Midbrain (tissue), 1 donor: ENCODE measurements at places on chromosomes 4 and X.
A peak's percentile ranks its signal among the peaks of the same experiment; 100 is the strongest.

DNA sequence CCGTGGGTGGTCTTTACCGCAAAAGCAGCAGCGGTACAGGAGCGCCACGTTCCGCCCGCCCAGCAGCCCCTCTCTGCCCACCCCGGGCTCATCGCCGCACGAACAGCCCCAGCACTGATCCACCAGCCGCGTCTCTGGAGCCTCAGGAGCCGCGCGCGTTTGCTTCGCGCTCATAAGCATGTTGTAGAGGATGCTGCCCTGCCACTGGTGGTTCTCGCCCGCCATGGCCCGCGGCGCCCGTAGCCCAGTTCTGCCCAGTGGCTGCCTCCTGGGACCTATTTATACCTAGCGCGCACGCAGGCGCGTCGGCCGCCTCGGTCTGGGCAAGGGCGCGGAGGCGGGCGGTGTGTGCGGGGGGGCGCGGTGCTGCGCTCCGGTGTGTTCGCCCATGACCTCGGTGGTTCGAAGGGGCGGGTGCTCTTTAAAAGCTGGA lies at the start of gene NR0B1:
Gene NR0B1, minus strand, starts transcription at position 252 of the 433 bp plus-strand sequence. Its CDS starts 27 bp downstream, at position 225.
- DNase-seq = no peak

DNA sequence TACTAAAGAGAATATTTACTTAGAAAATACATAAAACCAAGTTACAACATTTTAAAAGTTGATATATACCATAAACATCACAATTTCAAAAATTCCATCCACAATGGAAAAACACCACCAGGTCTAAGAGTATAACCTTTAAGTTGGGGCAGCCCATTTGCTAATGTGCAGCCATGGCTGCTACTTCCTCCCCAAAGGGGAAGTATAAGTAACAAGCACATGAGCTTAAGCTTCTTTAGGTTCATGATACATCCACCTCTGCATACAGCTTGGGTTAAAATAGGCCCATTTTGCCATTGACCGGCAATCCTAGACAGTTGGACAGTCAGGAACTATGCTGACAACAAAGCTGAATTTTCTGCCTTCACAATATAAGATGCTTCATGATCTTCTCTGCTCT lies 16.6 kb upstream of the GASK1B start:
- DNase-seq = no peak

DNA sequence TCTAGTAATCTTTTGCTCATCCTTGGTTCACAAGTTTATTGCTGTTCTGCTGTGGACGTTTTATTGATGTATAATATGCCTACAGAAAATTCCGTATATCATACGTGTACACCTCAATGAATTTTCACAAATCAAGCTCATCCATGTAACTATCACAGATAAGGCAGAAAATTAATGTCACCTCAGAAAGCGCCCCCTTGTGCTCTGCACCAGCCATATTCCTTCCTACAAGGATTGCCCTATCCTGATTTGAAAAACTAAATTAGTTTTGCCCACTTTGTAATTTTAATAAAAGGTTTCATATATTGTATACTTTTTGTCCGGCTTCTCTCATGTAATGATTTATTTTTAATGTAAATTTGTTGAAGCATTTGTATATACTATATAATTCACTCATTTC lies 390.8 kb downstream of the ADGRL3 start:
- DNase-seq = no peak

GRCh38 chrX:1546691-1547251 lies 9.8 kb upstream of the P2RY8 start:
- no peak for DNase-seq

GRCh38 chrX:137171626-137172025 lies 137.8 kb upstream of the GPR101 start:
- no peak for DNase-seq

DNA sequence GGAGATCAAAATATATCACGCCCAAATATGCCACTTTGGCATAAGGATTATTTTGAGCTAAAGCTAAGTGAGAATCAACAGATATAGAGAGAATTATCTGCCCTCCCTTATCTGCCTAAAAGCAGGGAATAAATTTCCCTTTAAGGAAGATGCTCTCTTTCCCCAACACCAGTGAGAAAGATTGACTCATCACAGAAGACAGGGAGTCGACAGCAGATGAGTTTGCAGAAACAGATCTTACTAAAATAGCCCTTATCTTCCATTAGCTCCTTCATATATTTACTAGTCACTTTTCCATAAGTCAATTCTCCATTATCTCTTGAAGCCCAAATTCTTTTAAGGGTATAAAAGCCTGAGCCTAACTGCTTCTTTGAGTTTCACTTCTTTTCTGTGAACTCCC lies 156.6 kb downstream of the CAMK2D start:
- DNase-seq = no peak

- DNase-seq = no peak
These were observed 174.9 kb downstream of the QDPR start for GRCh38 chr4:17336986-17337385.

- DNase-seq = no peak
These were observed 84.3 kb upstream of the GPR101 start for GRCh38 chrX:137118136-137118535.

DNA sequence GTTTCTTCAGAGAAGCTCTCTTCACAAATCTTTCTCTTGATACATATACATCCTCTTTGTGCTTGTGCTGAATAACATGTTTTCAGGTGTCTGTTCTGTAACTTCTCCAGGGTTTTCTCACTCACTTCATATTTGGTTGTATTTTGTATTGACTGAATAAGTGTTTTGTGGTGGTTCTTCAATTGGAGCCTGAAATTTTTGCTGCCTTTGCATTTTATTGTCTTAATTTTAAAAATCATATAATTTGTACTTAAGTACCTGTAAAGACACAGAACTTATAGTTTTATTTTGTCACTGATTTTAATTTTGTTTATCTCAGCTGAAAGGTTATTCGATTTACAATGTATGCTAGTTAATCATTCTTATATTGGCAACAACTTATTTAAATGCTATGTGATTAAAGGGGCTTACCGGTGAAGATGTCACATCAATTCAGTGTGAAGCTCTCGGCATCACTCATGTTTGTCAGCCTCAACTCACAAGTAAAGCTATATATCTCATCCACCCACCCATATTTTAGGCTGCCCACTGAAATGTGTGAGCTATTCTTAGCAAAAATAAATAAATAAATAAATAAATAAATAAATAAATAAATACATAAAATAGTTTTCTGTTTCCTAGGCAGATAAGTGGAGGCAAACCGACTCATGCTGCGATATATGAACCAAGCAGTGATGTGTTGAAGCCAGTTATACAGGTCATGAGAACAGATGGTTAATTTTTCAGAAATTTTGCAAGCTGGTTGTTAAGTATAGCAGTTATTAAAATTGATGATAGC lies 76.4 kb upstream of the FSTL5 start:
- no peak for DNase-seq

DNA sequence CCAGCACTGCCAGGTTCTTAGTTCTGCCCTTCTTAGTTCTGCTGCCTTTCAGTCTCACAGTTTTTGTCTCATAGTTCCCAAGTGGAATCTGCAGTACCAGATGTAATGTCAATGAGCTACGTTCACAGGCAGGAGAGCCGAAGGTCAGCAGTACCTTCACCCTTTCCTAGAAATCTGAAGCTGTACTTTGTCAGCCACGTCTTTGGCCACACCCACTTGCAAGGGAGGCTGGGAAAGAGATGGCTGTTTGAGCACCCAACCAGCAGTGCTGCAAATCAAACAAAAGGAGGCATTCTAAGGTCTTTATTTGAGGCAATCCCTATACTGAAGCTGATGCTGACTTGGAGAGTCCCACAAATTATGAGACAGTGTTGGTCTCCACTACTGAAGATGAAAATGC lies 199.1 kb upstream of the NPY2R start:
- DNase-seq = no peak

DNA sequence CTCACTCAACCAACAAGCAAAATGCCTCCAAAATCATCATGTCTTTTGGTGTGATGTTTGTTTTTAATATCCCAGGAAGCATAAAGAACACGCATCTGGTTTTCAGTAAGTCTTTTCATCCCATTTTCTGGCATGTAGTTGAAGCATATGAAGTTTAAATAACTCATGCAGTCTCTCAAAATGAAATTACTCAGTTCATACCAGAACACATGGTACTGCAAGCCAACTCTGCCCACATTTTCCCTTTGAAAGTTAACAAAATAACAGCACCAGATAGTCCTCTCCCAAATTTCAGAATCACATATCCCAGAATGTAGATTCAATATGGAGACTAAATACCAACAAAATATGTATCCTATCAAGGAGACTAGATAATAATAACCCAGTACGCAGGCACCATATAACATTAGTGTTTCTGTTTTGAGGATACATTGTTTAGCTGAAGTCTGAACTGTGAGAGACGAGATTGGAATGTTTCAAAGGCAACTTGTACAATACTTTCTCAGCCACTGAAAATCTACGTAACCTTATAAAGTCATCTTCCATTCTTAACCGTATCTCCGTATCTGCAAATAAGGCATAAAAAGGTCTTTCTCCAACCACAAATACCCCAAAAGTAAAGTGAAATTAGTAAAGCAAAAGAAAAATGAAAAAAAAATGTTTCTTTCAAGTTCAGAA lies 23.1 kb downstream of the CORIN start:
- DNase-seq = no peak

DNA sequence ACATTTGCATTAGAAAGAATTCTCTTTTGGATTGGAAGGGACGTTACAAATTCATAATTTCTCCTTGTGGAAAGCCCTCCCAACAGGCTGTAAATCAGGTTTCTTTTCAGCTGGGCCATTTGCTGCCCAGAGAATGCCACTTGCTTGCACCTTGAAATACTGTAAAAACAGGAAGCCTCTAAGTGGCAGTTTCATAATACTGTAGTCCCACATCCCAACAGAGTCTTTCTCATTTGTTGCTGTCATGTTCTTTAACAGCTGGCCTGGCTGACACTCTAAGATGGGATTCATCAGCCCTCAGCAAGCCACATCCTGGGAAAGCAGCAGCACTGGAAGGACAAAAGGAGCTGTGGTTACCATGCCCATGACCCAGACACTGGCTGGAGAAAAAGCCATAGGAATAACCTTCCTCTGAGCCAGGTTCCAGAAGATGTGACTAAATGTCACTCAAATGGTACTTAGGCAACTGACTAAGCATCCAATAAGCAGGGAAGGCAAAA lies 221.9 kb upstream of the MBNL3 start:
- no peak for DNase-seq

DNA sequence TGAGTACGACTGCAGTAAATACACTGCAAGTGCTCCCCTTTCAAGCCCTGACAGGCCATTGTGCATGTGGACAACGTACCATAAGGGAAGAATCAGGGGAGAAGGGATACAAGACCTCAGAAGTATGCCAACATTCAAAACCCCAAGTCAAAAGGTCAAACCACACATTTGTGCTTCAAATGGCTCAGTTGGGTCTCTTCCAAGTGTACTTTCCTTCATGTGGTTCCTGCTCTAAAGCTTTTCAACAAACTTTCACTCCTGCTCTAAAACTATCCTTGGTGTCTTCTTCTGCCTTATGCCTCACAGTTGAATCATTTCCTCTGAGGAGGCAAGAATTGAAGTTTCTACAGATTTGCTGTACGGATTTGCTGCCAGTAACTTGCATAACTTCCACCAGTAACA lies 305.7 kb upstream of the SLIT2 start:
- DNase-seq = no peak

DNA sequence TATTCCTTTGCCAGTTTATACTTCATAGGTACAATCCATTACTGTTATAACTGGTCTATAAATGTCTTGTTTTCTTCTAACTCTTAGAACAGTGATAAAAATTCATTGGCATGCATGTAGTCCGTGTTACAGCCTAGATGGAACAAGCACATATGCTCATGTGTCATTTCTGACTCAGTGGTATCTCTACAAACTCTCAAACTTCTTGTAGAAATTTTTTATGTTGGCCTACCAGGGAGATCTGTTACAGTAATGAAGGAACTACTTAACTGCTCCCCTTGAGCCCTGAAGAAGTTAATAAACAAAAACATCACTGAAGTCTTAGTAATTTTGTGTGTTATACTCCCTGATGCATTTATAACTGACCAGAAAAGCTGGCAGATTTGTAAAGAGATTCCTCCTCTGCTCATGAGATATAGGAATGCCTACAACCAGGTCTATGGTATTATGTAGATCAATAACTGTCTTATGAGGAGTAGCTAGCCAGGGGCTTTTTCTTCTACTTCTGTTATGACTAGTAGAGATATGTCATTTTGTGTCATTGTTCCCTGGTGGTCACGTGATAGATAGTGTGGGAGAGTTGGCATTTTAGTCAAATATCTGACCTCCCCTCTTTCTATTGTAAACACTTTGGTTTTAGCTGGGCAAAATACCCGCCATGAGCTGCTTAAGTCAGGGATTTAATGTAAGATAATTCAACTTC lies 53.7 kb upstream of the FAAH2 start:
- DNase-seq = no peak

DNA sequence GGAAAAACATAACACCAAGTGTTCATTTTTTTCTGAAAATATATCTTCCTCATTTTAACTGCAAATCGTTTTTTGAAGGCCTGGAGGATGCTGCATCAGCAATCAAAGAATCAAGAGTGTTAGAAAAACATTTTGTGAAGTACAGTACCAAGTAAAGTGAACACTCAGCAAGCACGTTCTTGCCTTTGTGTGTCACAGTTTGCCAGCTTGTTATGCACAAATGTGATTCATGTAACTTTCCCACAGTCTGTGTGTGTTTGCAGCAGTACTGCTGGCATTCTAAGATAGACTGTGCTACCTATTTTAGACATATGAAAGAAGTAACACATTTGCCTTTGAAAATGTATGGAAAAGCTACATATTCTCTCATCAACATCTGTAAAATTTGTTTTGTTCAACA lies 1617.7 kb downstream of the RPA4 start:
- no peak for DNase-seq

- DNase-seq = no peak
These were observed 28.5 kb downstream of the ACSL4 start for GRCh38 chrX:109704563-109704962.

- no peak for DNase-seq
These were observed 36.0 kb downstream of the LHFPL1 start for GRCh38 chrX:112643721-112644120.

- DNase-seq = no peak
These were observed 34.6 kb upstream of the NMU start for GRCh38 chr4:55670695-55671094.

DNA sequence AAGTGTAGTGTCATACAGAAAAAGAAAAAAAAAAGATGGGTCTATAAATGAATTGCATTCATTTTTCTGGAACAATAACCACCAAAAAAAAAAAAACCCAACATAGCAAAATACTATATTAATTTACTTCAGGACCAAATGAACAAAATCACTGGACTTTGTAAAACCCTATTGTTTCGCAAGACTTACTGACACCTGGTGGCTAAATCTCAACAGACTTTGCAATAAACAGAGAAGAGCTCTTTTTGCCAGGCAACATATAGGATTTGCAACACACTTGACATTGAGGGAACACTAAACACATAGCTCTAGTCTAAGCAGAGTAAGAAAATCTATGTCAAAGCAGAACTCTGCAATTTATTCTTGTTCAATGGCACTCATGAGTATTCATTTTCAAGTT lies 990.2 kb downstream of the STPG2 start:
- DNase-seq = peak; percentile 10

DNA sequence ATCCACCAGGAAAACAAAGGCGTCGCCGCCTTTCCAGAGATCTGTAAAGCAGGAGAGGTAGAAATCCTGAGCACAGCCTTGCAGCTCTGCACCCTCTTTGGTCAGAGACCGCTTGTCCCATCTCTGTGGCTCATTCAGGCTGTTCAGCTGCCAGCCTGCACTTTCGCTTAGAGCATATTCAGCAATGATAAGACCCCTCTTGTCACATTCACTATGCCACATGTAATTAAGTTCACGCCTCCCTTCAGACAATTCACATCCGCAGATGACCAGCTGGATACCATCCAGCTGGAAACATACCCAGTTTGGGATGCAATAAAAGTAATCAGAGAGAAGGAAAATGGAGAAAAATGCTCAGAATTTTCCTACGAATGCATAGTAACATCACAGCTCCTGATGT lies 335.4 kb downstream of the UNC5C start:
- no peak for DNase-seq
